ENCODE measurements at places on chromosomes 12 and 14.

DNA sequence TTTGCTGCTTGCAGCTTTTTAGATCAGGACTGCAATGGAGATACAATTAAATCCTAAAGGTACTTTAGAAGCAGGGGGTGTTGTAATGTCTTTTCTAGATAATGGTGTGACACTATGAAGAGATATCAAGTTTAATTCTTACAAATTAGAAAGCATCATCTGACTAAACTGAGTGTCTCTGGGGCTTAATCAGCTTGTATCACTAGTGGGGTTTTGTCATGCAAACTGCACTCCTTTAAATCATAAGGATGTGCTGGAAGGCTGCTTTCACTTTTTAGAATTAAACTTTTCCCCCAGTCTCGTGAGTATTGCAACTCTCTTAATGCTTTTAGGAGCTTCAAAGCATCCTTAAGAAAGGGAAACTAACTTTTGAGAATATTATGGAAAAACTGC lies 218.6 kb downstream of the ESR2 start:
- no peak for DNase-seq

- DNase-seq, result no peak
Measured at GRCh38 chr12:227286-227915, 13.4 kb upstream of the SLC6A12 start.

DNA sequence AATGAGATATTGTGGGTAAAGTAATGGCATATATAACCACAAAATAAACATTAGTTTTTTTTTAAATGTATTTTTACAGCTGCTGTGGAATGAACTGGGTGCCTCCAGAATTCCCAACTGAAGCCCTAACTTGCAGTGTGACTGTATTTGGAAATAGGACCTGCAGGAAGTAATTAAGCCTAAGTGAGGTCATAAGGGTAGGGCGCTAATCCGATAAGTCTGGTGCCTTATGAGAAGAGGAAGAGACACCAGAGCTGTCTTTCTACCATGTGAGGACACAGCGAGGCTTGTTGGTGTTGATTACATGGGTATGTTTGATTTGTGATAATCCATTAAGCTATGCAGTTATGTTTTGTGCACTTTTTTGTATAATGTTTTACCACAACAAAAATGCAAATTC lies 136.8 kb downstream of the TPH2 start:
- no peak for DNase-seq

DNA sequence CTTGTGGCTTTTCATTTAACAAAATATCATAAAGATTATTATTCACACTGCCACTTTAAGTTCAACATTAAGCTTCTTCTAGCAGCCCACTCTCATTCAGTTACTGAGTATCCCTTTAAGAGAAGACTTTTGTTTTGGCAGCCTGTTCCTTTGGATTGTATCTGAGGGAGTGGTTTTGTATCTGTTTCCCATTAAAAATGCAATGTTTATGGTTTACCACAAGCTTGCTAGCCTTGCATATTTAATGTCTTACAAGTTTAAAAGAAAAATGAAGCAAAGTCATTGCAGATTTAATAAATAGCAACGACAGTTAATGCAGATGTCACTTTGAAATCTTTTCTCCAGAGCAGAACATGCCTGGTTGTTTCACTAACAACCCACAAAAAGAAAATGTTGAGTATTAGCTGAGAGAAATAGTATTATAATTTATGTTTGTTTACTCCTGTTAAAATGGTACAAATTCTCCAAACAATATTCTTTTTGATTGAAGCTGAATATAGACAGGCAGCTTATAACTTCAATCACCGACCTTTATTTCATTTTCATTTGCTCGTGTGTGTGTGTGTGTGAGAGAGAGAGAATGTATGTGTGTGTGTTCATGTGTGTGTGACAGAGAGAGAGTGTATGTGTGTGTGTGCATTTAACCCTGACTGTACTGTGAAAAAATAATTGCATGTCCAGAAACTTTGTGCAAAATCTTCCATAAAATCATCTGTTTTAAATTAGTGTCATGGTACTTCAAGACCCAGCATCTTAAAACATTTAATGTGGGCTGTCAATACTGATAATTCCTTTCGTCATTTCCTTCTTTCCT lies 1.8 kb downstream of the DCN start:
- DNase-seq, result no peak

DNA sequence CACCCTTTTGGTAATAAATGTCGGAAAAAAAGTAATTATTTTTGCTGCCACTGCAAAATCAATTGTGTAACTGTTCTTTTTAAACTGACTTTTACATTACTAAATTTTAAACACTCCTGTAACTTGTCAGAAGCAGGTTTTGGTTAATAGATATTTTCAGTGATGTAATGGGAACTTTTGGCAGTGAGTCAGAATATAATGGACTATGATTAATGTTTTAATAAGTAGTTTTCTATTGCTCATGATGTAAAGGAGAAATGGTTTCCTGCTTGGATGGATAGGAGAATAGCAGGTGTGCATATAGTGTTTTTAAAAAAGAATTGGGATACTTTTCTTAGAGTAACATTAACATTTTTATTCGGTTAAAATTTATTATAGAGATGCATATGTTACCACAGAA lies 58.8 kb downstream of the TRMT5 start:
- DNase-seq, result peak; percentile 45

- DNase-seq, result no peak
Measured at GRCh38 chr14:64465831-64466554, 694 bp downstream of the AKAP5 start.

- DNase-seq, result peak; percentile 36
Measured at GRCh38 chr12:70185301-70185700, 57.9 kb upstream of the CNOT2 start.

- no peak for DNase-seq
Measured at GRCh38 chr14:52040598-52040997, 28.3 kb downstream of the NID2 start.

- DNase-seq, result no peak
Measured at GRCh38 chr14:98785578-98785977, 486.4 kb downstream of the BCL11B start.

- no peak for DNase-seq
Measured at GRCh38 chr12:108884116-108885012, 4.5 kb downstream of the DAO start.

DNA sequence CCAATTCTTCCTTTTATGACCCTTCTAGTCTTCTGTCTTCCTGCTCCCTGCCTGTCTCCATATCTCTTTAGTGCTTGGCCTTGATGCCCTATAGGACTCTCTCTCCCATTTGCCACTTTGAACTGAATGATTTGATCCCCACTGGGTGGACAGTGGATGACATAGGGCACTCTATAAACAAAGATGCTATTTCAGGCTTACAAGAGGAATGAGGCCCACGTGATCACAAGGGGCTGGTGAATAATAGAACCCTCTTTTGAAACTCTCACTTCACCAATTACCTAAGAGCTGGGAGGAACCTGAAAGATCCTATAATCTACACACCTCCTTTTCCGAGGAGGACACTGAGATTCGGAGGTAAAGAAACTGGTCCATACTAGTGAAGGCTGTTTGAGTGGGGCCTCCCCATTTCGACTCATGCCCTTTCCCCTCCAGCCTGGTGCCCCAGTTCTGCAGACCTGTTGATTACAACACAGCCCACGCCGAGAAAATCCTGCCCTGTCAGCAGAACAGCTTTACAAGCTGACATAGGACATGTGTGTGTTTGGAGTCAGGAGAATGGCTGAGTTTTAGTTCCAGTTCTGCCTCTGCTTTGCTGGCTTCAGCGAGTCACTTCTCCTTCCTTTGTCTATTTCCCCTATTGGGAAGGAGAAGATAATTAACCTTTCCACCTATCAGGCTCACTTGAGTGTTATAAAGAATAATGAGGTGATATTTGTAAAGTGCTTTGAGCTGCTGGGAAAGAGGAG lies 400.3 kb downstream of the ZFP36L1 start:
- no peak for DNase-seq

GRCh38 chr12:15547691-15548090 lies 225.4 kb downstream of the PTPRO start:
- no peak for DNase-seq

GRCh38 chr14:99807413-99808153 lies 14.4 kb downstream of the EML1 start:
- no peak for DNase-seq

DNA sequence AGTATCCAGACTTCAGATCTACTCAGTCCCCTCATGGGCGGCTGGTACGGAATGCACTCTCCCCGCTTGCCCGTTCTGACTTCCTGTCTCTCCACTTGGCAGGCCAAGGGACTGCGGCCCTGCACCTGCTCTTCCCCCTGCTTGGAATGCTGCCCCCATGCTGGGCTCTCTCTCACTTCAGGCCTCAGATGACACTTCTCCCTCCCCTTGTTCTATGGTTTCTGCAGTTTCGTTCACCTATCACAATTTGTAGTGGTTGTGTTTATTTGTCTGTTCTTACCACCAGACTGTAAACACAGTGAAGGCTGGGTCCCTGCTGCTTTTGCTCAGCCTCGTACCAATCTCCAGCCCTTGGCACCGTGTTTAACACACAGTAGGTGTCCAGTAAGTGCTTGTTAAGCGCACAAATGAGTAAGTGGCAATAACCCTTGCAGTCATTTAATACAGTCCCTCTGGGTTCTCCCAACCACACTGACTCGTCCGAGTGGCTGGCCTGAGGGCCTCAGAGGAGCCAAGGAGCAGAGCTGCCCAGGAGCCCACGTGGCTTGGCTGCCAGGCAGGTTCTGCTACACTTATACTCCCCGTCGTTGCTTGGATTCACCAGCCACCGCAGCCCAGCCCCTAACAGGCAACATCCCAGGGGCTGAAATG lies 11.8 kb downstream of the SLC6A12 start:
- DNase-seq, result no peak

- no peak for DNase-seq
Measured at GRCh38 chr14:101083564-101084435, 180.3 kb upstream of the RTL1 start.

DNA sequence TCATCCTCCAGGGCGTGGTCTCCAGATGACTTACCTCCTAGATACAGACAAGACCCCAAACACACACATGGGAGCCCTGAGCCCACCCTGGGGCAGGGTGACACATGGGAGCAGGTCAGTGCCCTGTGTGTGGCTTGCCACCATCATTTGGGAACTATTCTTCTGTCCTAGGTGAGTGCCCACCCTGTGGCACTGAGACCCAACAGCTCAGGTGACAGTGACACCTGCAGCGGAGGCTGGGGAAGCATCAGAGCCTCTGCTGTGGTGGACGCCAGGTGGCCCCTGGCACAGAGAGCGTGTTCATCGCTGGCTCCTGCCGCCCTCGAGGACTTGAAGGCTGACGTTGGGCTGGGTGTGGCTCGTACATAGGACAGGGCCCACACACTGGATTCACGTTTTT lies 23.0 kb downstream of the SFSWAP start:
- DNase-seq, result no peak

GRCh38 chr12:52945389-52946232 lies 3.3 kb upstream of the KRT18 start:
- DNase-seq, result no peak

- DNase-seq, result no peak
Measured at GRCh38 chr14:59254911-59255545, 66.6 kb downstream of the DAAM1 start.

Measured in epithelial cell of prostate (primary cell).